ENCODE measurements at places on chromosomes 7 and 10.

DNA sequence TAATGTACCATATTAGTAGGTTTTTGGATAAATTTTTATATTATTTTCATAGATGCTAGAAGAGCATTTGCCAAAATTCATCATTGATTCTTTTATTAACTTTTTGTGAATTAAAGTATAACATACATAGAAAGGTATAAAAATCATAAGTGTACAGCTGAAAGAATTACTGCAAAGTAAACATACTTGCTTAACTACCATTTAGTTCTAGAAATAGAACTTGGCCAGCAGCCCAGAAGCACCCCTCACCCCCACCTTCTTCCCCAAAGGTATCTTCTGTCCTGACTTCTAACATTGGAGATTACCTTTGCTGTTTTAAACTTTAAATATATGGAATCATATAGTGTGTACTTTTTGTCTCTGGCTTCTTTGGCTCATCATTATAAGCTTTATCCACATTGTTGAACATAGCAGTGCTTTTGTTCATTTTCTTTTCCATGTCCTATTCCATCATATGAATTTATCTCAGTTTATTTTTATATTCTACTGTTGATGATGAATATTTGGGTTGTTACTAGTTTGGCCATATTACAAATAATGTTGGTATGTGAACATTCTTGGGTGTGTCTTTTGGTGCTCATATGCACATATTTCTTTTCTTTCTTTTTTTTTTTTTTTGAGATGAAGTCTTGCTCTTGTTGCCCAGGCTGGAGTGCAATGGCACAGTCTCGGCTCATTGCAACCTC lies 142.8 kb downstream of the ADK start:
- DNase-seq, result no peak

GRCh38 chr10:5461914-5462840 lies 37.2 kb downstream of the CALML5 start:
- DNase-seq, result no peak

DNA sequence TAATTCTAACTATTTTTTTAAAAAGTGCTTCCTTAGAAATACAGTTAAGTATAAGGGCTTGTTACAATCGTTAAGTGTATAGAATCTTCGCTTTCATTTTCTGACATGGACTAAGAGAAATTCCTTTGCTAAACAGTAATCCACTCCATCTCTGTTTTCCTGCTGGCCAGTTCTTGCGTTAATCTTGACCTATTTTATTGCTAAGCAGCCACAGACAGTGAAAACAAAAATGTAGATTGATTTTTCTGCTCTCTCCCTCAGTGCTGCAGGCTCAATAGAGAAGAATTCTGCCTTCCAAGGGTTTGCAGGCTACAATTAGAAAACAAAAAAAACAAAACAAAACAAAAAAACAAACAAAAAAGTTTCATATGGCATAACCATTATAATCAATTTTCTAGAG lies 310.4 kb upstream of the ADARB2 start:
- DNase-seq, result no peak

DNA sequence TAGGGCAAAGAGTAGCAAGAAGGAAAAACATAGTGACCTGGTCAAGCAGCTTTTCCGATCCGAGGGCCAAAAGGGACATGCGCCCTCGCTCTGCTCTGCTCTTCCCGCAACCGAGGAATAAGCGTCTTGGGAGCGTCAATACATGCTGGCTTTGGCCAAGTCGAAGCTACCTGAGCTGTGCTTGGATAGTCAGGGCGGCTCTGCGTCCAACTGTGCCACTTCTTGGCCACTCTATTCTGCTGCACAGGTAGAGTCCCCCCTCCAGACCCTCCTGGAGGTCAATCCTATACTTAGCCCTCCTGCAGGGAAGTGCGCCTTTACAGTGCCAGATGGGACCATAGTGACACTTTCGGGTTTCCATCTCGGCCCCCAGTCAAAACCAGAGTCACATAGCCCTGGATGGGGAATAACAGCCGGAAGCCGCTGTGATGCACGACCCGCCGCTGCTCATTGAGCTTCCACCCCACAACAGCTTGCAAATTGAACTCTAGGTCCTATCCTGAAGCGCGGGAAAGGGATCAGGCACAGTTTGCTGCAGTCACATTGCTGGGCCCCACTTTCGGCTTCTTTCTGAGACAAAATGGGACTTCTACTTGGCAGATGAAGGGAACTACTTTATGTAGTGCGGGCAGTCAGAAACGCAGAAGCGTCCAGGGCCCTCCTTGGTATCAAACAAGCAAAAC lies 1.1 kb upstream of the HPSE2 start:
- DNase-seq, result no peak

DNA sequence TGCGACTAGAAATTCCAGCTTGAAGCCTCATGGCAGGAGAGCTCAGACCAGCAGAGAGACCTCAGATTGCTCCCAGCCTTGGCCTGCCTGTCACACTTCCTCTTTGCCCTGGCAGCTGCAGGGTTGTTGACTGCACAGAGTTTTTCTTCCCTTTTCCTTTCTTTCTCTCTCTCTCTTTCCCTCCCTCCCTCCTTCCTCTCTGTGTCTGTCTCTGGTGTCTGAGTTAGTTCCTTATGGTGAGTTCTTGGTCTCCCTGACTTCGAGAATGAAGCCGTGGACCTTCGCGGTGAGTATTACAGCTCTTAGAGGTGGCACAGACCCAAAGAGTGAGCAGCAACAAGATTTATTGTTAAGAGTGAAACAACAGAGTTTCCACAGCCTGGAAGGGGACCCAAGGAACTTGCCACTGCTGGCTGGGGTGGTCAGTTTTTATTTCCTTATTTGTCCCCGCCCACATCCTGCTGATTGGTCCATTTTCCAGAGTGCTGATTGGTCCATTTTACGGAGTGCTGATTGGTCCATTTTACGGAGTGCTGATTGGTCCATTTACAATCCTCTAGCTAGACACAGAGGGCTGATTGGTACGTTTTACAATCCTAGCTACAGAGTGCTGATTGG lies 266.3 kb downstream of the RPS24 start:
- peak; percentile 35 for DNase-seq

All from CD4-positive, alpha-beta T cell treated with Interferon alpha-2 for 1 hour (primary cell).